ENCODE measurements at places on chromosomes 4 and X.

DNA sequence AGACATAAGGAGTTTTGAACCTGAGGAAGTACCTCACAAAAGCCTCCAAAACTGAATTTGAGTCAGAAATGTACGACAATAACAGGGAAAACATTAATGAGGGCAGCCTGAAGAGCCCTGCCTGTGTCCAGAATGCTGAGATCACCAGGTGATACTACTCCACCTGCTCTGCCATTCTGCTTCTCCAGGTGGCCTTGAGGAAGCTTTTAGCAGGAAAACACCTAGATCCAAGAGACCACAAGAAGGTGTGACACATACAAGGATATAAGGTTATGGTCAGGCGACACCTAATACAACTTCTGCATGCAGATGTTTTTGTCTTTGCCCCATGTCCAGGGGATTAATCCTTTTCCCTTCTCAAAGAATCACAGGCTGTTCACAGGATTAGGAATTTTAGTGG lies 15.3 kb downstream of the SOWAHB start:
- no peak for DNase-seq

- no peak for DNase-seq
Measured at GRCh38 chr4:25123236-25123635, 37.0 kb downstream of the SEPSECS start.

DNA sequence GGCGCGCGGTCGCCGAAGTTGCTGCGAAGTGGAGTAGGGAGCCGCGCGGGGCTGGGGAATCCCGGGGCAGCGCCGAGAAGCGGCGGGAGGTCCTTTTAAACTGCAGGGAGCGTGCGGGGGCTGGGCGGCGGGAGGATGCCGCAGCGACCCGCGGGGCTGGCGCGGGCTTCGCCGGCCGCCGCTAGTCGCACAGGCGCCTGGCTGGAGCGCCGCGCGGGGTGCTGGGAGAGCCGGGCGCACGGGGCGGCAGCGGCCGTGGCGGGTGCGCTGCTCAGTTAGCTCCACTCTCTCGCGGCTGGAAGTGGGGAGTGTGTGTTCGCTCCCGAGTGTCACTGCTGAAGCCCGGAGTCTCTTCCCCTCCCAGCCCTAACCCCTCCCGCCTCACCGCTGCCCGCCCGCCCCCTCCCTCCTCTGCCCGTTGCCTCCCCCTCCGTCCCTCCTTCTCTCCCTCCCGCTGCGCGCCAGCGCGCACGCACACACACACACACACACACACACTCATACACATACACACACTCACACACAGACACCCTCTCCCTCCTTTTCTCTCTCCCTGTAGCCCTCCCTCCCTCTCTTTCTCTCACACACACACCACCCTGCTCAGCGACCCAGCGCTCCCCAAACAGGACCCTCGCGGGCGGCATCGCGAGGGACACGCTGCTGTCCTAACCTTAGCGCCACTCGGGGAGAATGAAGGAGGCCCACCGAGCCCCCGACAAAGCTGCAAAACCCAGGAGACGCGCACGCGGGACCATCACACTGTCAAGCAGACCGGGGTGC lies at the start of gene NDNF:
Gene NDNF (minus strand): TSS at position 312 of the 780 bp plus-strand sequence. CDS start 26,698 bp downstream, outside the sequence.
- DNase-seq: no peak

DNA sequence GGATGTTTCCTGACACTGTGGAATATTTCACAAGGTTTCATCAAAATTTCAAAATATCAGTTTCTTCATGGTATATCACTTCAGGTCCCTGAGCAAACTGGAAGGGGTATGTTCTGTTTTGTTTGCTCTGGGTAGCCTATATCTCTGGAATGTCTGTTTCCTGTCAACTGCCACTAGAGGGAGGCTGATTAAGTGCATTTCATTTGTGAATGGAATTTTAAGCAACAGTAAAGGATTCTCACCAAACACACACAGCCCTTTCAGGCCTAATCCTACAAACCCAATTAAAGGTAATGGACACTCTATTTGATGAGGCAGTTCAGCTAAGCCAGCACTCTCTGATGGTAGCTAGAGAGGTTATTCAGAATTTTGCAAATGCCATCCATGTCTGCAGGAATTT lies 307.1 kb downstream of the TEX13A start:
- no peak for DNase-seq

DNA sequence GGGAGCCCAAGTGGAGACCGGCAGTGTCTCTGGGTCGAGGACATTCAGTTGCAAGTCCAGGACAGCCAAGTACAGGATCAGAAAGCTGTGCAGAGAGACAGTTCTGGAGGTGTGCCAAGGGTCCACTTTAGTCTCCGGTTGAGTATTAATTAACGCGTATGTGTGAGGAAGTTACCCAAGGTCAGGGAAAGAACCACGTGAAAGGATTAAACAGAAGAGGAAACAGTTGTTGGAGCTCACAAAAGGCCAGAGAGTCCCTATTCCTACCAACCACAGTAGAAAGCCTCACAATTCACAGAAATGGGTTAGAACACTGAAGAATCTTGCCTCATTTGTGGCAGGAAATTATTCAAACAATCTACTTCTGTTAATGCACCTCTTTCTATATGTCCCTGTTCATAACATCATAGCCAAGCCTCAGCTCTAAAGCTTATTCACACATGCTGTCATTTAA lies 17.9 kb upstream of the NSUN7 start:
- DNase-seq: no peak

DNA sequence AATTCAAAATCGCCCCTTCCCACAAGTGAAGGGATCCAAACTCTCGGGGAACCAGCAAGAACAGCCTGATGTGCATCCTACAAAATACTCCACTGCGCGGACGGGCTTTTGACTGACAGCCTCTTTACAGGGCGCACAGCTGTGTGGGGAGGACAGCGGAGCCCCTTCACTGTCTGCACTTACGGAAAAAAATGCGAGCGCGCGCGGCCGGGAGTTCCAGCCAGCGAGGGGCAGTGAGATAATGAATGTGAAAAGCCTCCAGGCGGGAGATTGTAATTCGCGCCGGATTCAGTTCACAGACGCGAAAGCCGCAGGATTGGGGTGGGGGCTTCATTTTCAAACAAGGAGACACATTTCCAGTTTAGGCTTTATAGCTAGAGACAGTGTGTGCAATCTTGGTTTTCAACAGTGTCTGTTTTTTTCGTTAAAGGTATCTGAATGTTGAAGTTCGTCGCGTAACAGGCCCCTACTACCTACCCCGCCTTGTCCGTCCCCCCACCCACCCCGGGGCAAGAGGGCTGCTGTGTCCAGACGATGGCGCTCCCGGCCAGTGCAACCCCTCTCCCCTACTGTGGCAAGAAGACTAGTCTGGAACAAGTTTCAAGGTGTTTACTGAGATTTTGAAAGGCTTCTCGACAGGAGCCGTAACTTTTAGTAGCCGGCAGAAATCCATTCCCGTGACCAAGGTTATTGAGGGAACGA lies 1.7 kb upstream of the GPR50 start:
- no peak for DNase-seq

GRCh38 chr4:94728056-94728766 lies 29.5 kb upstream of the BMPR1B start:
- no peak for DNase-seq

DNA sequence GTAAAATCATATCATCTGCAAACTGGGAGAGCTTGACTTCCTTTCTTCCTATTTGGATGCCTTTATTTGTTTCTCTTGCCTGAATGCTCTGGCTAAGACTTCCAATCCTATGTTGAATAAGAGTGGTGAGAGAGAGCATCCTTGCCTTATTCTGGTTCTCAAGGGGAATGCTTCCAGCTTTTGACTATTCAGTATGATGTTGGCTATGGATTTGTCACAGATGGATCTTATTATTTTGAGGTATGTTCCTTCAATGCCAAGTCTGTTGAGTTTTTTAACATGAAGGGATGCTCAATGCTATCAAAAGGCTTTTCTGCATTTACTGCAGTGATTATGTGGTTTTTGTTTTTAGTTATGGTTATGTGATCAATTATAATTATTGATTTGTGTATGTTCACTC lies 2144.6 kb upstream of the TENM3 start:
- DNase-seq: no peak

DNA sequence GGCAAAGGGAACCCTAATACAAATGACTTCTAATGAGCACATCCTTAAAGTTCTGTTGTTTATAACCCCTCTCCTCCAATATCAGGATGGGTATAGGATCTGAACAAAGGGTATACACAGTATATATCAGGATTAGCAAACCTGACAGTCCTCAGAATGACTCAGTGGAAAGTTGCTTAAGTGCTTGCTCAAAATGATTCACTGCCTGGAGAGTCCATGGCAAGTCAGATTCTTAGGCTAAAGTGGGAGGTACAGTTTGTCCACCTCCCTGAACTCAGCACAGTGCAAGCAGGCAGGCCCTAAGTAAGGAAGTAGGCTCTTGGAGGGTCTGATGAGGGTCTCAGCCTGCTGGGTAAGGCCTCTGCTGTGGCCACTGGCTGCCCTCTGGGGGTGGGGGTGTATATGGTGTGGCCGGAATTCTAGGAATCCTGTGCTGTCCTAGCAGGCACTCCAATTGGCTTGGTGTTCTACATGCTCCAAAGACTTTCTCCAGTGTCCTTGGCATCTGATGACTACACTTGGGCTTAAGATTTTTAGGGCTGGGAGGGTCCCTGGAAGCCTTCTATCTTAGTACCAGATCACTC lies 54.3 kb downstream of the CHRDL1 start:
- DNase-seq: no peak

GRCh38 chr4:81204571-81204970 lies 10.5 kb downstream of the PRKG2 start:
- DNase-seq: no peak

GRCh38 chr4:95348418-95348817 lies 200.4 kb downstream of the UNC5C start:
- DNase-seq: no peak

GRCh38 chrX:41086627-41086932 lies 1.3 kb downstream of the USP9X start:
- no peak for DNase-seq

DNA sequence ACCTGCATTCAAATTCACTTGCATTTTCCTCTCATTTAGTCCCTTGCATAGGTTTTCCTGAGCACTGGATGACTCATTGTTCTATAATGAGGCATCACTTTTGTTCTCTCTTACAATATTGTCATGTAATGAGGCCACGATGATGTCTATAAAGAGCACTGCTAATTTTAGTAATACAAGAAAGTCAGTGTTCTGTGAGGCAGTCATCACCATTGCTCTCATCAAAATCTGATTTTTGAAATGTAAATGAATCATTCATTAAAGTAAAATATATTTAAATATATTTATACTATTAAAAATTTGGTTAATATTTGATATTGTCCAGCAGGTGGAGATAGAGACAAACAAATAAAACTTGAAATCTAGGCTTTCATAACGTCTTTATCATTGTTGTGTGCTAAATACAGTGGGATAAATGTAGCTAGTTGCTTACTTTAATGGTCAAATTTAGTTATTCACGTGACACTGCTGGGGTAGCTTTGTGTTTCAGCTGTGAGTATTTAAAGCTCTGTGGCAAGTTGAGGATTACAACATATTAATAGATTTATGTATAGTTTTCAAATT lies 15.4 kb downstream of the HMGB2 start:
- DNase-seq: no peak

DNA sequence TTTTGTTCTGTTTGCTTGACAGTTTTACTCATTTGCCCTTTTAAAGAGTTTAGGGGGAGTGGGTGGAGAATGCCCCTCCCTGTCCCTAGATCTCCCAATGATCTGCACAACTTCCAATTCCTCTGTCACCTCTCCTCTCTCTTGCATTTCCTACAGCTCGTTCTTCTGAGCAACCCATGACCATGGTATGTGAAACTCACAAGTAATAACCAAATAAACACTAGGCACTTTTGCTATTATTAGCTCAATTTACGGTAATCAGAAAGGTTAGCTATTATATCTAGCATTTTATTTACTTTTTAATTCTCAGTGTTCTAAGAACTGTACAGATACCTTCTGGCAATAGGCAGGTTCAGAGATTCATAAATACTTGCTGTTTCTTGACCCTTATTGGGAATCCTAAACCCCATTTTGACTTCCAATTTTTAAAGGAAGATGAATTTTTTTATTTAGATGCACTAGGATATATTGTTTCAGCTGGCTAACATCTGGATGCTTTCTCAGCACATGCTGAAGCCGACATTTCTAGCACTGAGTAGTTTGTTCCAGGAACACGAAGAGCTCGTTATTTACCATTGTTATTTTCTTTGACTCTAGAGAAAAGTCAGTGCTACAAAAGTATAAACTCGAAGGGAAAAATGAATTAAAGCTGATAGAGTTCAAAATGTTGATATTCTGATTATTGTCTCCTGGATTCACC lies 194.7 kb upstream of the TLL1 start:
- no peak for DNase-seq

- no peak for DNase-seq
Measured at GRCh38 chrX:15769300-15769954, 20.9 kb upstream of the ZRSR2 start.

Measured in stimulated activated CD4-positive, alpha-beta T cell treated with anti-CD3 and anti-CD28 coated beads, Interleukin-4, amount 100 ng/mL, for 48 hours (primary cell).